ENCODE measurements at places on chromosomes 5 and 9.

- H3K4me3 ChIP-seq: no peak overlapping the region
- DNase-seq: no peak
- H3K4me1 ChIP-seq: no peaks in the 10 kb centered on the region
- no peak overlapping the region for H3K27ac ChIP-seq
- H3K36me3 ChIP-seq: no peaks in the 10 kb centered on the region
- H3K27me3 ChIP-seq: no peaks in the 10 kb centered on the region
These were observed 1271.6 kb downstream of the PTPRD start for GRCh38 chr9:9341203-9341602.

- peaks cover 15% of the 10 kb centered on the region for H3K27me3 ChIP-seq
- no peak overlapping the region for H3K27ac ChIP-seq
- H3K4me3 ChIP-seq: no peak overlapping the region
- no peak for DNase-seq
- H3K4me1 ChIP-seq: no peaks in the 10 kb centered on the region
These were observed 11.3 kb downstream of the PRLR start for GRCh38 chr5:35218981-35219380.

DNA sequence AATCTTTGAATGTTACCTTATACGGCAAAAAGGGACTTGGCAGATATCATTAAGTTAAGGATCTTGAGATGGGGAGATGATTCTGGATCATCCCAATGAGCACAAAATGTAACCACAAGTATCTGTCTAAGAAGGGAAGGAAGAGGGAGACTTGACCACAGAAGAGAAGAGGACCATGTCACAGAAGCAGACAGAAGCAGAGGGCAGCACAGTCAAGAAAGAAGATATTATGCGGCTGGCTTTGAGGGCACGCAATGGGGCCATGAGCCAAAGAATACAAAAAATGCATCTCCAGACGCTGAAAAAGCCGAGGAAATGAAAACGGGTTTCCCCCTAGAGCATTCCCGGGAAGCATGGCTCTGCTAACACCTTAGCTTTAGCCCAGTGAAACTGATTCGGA lies 225.3 kb downstream of the NR2F1-AS1 start:
- H3K27ac ChIP-seq: peak overlapping the region; percentile 70
- no peak overlapping the region for H3K4me3 ChIP-seq
- no peaks in the 10 kb centered on the region for H3K27me3 ChIP-seq
- peaks cover 62% of the 10 kb centered on the region for H3K4me1 ChIP-seq

DNA sequence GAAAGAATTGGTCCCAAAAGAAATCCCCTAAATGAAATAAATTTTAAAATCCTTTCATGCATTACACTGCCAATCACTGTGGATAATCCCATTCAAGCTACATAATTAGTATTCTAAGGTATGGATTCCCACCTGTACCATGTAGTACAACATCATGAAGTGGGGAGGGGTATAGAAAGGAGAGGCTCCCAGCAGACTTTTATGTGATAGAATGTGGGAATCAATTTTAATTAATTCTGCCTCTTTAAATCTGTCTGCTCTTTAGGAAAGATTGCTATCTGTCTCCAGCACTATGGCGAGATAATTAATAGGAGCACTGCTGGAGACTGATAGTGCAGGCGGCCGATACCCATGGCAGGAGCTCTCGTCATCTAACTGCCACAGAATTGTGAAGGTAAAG lies 95.4 kb downstream of the CDH12 start:
- no peaks in the 10 kb centered on the region for H3K4me1 ChIP-seq
- no peak overlapping the region for H3K27ac ChIP-seq
- H3K27me3 ChIP-seq: no peaks in the 10 kb centered on the region
- no peak for DNase-seq

DNA sequence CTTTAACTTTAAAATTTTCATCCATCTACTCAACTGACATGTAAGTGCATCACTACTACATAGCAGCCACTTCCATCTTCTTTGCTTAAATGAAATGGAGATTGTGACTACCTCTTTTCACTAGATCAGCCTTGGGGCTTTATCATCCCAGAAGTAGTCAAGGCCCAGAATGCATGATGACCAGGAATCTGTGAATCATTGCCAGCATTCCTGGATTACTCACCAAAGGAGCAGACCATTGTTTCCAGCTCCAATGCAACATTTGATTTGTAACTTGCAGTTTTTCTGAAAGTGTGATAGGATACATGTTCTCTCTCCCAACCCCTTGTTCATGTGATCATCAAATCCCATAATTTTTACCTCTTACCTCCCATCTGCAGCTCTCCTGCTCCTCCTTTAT lies 65.1 kb downstream of the PLPPR1 start:
- H3K4me3 ChIP-seq: no peak overlapping the region
- no peaks in the 10 kb centered on the region for H3K36me3 ChIP-seq
- no peaks in the 10 kb centered on the region for H3K27me3 ChIP-seq
- no peaks in the 10 kb centered on the region for H3K4me1 ChIP-seq
